ENCODE measurements at places on chromosomes 1 and 21.

GRCh38 chr1:184150776-184151531, 99.4 kb downstream of the TSEN15 start:
- no peak for DNase-seq

DNA sequence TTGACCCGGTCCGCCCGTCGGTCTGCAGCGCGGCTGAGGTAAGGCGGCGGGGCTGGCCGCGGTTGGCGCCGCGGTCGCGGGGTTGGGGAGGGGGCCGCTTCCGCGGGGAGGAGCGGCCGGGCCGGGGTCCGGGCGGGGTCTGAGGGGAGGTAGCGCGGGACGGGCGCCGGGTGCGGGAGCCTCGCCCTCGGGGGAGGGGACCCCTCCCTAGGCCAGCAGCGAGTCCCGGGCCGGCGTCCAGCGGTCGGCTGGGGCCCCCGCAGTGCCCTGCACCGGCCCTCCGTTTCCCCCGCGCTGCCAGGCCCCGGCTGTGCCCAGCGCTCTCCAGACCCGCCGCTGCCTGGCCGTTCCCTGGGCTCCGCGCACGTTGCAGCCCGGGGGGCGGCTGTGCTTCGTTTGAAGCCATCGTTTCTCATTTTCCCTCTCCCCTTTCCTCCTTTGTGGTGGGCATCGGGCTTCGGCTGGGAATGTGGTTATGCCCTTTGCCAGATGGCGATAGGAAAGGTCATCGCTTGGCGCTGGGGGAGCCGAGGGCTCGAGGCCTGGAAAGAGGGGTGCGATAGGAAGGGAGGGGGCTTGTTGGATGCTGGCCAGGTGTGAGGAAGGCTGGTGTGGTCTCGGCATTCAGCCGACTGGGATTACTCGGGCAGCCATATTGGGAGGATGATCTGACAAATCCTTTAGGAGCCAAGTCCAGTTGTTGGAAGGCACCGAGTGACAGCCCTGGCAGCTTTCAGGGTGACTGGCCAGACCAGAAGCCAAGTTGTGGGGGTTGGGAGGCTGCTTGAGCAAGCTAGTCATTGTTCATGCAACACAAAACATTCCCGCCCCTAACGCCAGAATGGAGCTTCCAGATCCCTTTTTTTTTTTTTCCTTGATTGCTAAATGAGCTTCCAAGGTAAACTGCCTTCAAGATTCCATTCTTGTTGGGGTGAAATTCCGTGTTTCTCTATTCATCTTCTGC, 753 bp downstream of the KIF1B start:
- no peak for DNase-seq

DNA sequence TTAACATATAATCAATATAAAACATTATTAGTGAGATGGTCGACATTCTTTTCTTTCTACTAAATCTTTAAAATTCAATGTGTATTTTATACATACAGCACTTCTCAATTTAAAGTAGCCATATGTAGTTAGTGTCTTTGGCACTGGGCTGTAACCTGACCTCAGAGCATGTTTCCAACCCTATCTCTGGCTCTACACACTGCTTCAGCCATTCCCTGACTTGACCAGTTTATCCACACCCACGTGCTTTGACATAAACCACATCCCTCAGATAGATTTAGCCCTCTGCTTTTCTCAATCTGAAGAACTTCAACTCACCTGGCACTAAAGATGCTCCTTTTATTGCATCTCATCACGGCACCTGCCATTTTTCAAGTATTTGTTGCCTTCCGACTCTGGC, 58.3 kb downstream of the RGS2 start:
- DNase-seq, result no peak

DNA sequence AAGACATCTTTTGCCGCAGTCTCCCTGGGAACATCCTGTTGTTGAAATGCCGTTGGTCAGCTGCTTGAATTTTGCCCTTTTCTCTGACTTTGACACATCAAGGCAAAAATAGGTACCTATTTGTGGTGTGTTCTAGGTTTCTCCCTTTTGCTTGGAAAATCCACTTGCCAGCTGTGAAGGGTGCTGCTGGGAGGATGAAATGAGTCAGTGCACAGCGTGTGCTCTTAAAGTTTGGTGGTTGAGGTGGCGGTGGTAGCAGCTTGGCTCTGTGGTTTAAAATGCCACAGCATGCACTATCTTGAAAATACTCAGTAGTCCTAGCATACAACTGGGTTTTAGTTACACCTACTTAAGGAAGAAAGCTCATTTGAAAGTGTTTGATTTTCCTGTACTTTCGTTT, 183.8 kb downstream of the DHRS3 start:
- DNase-seq, result no peak

DNA sequence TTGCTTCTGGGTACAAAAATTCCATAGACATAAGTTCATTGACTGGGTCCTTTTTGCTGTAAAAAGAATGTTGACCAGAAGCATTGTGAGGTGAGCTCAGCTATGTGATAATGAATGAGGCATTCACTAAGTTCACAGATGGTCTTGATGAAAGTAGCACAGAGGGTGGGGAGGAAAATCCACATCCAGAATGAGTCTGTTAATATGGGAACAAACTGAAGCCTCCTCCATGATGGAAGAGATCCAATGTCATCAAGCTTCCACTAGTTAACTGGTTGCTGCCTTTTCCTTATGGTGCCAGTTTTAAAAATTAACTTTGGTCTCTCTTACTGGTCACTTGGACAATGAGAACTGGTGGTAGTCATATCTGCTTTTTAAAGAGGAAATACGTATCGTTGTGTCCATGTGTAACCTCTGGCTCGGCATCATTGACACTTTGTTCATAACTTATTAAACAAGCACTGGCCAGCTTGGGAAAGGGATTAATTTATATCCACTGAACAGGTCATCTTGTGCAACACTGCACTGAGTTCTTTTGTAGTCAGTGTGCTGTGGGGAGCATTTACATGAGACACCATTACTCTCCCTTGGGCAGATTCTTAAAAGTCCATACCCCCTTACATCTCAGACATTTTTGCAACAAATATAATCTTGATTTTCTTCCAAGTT, 88.6 kb downstream of the ADAMTS1 start:
- DNase-seq, result no peak

DNA sequence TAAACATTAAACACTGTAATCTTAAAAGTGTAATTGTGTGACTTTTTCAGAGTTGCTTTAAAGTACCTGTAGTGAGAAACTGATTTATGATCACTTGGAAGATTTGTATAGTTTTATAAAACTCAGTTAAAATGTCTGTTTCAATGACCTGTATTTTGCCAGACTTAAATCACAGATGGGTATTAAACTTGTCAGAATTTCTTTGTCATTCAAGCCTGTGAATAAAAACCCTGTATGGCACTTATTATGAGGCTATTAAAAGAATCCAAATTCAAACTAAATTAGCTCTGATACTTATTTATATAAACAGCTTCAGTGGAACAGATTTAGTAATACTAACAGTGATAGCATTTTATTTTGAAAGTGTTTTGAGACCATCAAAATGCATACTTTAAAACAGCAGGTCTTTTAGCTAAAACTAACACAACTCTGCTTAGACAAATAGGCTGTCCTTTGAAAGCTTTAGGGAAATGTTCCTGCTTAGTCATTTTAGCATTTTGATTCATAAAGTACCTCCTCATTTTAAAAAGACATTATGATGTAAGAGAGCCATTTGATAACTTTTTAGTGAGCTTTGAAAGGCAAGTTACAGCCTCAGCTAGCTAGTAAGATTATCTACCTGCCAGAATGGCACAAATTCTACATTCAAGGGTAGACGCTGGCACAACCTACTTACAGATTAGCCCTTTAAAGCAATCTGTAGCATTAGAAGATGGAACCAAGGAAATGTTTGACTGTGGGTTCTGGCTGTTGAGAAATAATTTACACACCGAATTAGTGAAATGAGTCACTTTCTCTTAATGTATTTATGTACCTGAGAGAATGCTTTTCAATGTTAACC, 9.4 kb downstream of the SOD1 start:
- DNase-seq, result no peak

- no peak for DNase-seq
Observed at GRCh38 chr1:12114916-12115315, 51.8 kb downstream of the TNFRSF8 start.

GRCh38 chr1:226051365-226051764, 11.2 kb upstream of the H3-3A start:
- DNase-seq, result no peak

- no peak for DNase-seq
Observed at GRCh38 chr1:197222025-197222685, 45.9 kb upstream of the CRB1 start.

- no peak for DNase-seq
Observed at GRCh38 chr1:74423471-74423870, 88.9 kb downstream of the LRRC53 start.

- no peak for DNase-seq
Observed at GRCh38 chr1:87236585-87236984, 92.1 kb upstream of the LMO4 start.

GRCh38 chr21:35408401-35408800, 359.3 kb upstream of the RUNX1 start:
- DNase-seq, result no peak
